ENCODE measurements at places on chromosomes 4 and X.

GRCh38 chr4:139763672-139764071 lies 98.1 kb downstream of the MGST2 start:
- no peak for DNase-seq

GRCh38 chrX:27008486-27008885 lies 454.7 kb downstream of the PPP4R3C start:
- no peak for DNase-seq

GRCh38 chrX:41802958-41803357 lies 79.0 kb downstream of the GPR82 start:
- DNase-seq = no peak

DNA sequence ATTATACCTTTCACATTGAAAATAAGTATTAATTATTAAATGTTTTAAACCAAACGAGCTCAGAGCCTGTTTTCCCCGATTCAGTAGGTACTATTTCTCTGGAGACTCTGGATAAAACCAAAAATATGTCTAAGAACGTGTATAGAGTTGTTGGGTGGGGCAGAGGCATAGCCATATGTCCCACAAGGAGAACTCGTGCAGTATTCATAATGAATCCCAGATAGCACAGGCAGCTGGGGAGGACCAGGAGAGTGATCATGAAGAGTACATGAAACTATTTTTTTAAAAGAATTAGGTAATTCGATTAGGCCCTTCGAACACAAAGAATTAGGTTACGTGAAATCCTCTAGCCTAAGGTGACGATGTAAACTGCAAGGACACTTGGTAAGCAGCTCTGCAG lies 76.1 kb downstream of the CLDN22 start:
- DNase-seq = no peak

DNA sequence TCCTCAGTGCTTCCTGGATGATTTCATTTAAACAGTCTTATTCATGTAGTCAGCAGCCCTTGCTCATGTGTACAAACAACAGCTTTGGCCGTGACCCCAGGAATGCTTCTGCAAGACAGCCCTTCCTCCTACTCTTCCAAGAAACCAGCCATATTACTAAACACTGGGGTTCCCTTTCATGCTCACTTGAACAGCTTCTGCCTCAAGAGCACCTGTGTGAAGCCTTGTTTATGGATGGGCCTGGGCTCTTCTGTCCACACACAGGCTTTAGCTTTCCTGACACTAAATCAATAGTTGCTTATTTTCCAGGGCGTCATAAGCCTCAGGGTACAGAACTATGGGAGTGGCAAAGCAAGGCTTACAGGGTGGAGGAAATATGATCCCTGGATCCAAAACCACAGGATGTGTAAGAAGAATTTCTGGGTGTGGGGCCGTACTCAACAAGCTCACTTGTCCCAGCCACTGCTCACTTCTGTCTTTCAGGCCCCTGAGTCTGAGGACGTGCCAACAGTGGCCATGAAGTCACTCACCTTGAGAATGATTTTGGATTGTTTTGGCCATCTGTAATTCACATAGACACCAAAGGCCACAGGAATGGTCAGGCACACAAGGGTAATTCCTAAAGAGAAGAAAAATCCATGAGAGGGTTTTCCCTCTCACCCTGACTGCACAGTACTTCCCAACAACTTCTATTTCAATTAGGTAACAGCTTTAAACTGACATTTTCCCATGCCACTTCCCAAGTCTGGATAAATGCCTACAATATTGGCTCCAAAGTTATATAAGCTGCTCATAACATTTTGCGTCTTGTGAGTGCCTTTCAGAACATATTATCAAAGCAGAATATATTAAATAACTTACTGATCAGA lies 17.7 kb downstream of the SLC10A6 start:
- no peak for DNase-seq

DNA sequence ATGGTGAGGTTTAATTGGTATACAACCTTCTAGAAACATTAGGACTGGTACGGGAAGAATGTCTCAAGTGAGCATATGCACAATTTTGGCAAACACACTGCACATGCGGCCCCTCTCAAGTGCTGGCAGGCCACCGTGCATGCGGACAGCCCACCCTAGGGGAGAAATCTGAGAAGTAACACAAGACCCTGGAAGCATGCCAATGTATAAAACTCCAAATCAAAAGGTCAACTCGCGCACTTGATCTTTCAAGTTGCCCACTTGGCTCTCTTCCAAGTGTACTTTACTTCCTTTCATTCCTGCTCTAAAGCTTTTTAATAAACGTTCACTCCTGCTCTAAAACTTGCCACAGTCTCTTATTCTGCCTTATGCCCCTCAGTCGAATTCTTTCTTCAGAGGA lies 488.3 kb downstream of the CFAP47 start:
- no peak for DNase-seq

DNA sequence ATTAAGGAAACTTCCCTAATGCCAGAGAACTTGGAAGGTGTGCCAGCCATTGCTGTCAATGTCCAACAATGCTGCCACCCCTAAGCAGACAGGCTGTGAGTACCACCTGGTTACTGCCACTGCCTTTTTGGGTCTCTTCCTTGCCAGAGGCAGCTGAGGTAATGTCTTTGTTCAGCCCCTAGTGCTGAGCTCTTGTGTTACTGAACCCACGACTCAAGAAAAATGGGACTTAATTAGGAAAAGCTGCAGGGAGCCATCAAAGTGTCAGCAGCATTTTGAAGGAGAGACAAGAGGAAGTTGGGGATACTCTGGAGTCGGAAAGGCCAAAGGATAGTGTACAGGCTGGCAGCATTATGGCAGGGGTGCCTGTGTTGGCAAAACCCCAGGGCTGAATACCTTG lies 283.7 kb downstream of the AFF2 start:
- no peak for DNase-seq

GRCh38 chr4:121464854-121465253 lies 84.0 kb upstream of the QRFPR start:
- no peak for DNase-seq

- DNase-seq = no peak
These were observed 37.6 kb upstream of the SHISA3 start for GRCh38 chr4:42359711-42360110.

DNA sequence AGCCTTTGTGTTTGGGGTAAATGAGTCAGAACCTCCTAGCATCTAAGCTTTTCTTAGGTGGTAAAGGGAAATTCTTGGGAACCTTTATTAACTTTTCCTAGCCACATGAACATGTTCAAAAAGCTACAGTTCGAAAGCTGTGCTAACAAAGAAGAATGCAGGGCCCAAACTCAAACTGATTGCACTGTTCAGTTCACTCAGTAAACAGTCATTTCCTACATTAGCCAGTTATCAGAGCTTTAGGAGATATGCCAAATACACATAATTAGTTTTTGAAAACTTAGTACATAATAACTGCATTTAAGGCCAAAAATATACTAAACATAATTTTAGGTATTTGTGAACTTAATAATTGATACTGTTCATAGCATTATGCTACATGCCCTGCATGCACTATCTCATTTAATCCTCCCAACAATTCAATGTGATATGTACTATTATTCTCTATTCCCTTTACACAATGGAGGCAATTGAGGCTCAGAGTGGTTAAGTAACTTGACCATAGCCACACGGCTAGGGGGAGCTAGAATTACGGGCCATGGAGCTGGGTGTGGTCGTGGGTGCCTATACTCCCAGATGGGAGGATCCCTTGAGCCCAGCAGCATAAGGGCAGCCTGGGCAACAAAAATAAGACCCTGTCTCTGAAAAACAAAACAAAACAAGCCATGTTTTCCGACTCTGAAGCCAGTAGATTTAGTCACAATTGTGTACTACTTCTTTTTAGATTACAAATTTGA lies 43.9 kb upstream of the PDGFRA start:
- no peak for DNase-seq

- no peak for DNase-seq
These were observed 176.0 kb downstream of the SMARCA1 start for GRCh38 chrX:129347291-129347690.

DNA sequence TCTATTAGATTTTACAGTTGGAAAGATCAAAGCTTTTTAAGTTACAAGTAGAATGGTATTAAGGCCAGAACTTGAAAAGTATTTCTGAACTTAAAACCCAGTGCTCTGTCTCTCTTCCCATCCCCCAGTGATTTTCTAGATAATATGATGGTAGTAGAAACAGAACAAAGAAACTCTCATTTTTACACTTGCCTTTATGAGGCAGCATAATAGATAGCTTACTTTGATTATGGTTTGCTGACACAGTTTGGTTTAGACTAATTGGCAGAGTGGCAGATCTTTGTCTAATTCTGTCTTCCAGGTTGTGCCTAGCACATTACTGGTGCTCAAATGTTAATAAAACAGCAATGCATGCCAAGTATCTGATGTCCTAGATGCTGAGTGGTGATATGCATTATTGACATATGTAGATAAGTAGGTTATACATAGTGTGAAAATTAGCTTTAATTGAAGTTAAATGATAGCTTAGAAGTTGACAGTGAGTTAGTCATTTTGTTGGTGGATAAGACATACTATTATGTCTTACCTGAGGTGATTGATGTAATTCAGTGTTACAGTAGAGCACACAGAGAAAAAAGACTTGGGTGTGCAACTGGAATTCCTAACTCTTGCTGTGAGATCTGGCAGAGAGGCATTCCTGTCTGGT lies 4.3 kb upstream of the RAPGEF2 start:
- DNase-seq = no peak

DNA sequence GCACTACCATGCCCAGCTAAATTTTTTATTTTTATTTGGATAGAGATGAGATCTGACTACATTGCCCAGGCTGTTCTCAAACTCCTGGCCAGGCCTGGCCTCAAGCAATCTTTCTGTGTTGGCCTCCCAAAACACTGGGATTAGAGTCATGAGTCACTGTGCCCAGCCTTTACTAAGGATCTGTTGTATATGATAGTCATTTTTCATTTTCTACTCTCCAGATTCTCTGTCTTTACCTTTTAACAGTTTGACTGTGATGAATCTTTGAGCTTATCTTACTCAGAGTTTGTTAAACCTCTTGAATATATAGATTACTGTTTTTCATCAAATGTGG lies 161.8 kb downstream of the FNIP2 start:
- DNase-seq = no peak

GRCh38 chr4:157080605-157081004 lies 4.7 kb downstream of the GLRB start:
- no peak for DNase-seq

- no peak for DNase-seq
These were observed 5.2 kb downstream of the PNMA5 start for GRCh38 chrX:152988536-152989291.

DNA sequence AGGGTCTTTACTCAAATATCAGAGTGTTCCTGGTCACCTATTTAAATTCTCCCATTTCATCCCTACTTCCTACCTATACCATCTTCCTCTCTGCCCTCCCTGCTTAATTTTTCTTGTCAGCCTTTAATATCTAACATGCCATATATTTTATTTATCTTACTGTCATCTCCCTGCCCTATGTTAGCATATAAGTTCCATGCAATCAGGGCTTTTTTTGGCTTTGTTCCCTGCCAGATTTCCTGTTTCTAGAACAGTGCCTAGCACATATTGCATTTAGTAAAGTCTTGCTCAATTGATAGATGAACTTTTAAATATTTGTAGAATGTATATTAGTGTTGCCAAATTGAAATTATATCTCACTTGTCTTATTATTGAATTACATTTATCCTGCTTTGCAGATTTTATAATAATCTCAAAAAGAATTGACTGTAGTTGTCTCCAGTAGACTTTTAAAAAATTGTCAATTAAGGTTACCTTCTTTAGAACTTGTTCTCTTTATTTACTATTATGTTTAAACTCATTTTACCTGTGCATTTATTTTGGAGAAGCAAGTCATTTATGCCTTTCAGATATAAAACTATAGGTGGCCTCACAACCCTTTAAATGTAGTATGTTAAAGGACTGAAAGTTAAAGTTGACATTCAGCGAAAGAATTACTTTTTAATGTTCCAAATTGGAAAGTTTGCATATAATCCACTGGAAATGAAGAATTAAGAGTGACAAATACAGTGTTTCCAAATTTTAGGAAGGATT lies 108.2 kb upstream of the BMPR1B start:
- no peak for DNase-seq

- no peak for DNase-seq
These were observed 586 bp downstream of the BCAP31 start for GRCh38 chrX:153723351-153724251.

GRCh38 chr4:68175562-68176155 lies 46.0 kb upstream of the TMPRSS11F start:
- no peak for DNase-seq

- DNase-seq = no peak
These were observed 168.2 kb upstream of the PPARGC1A start for GRCh38 chr4:24057915-24058559.

DNA sequence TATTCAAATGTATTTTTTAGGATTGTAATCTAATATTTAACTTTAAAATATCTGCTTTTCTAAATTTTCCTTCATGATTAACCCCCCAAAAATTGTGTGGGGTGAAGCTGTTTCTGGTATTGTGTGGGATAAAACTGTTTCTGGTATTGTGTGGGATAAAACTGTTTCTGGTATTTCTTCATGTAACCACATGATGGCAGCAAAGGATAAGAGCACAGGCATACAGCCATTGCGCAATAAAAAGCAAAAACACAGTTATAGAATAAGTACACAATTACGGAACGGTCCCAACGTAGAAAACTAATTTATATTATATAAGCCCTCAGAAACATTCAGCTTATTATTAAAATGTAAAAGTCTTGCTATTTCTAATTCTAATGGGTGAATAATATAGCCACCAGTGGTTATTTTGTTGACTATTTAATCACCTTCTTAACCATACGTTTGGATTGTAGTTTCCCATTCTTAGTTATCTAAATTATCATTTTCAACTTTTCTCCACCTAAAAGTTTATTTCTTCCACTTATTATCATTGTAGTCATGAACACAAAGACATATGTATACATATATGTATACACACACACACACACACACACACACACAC lies 333.9 kb upstream of the FSTL5 start:
- DNase-seq = no peak

- DNase-seq = no peak
These were observed 12.5 kb downstream of the MORC4 start for GRCh38 chrX:106987488-106987887.

DNA sequence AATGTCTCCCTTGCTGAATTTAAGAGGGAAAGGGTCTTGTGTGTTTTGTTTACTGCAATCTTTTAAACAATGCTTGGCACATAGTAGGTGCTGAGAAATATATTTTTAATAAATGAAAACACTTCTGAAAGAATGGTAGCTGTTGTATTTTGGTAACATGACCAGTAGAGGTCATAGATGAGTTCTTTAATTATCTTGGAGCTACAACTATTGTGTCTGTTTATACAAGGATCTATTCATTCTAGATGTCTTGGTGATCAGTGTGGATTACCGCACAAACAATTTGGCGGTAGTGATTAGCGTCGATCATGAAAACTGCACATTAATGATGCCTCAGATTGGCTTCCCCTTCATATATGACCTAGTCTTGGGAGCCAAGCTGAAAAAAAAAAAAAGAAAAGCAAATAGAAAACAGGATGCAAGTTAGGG lies 21.4 kb upstream of the SCRG1 start:
- no peak for DNase-seq

GRCh38 chrX:112874175-112874574 lies 33.5 kb upstream of the AMOT start:
- no peak for DNase-seq

GRCh38 chr4:186954509-186954908 lies 230.9 kb upstream of the FAT1 start:
- no peak for DNase-seq

GRCh38 chr4:163693776-163694175 lies 199.3 kb downstream of the TMA16 start:
- DNase-seq = no peak

- no peak for DNase-seq
These were observed 65.7 kb downstream of the ZFX start for GRCh38 chrX:24215272-24215671.

Data from stimulated activated CD8-positive, alpha-beta memory T cell treated with anti-CD3 and anti-CD28 coated beads, Interleukin-4, amount 100 ng/mL, for 1 hour (primary cell).